Adipocyte (in vitro differentiated cells): ENCODE measurements at places on chromosomes 13 and 19.
A peak's percentile ranks its signal among the peaks of the same experiment; 100 is the strongest.

DNA sequence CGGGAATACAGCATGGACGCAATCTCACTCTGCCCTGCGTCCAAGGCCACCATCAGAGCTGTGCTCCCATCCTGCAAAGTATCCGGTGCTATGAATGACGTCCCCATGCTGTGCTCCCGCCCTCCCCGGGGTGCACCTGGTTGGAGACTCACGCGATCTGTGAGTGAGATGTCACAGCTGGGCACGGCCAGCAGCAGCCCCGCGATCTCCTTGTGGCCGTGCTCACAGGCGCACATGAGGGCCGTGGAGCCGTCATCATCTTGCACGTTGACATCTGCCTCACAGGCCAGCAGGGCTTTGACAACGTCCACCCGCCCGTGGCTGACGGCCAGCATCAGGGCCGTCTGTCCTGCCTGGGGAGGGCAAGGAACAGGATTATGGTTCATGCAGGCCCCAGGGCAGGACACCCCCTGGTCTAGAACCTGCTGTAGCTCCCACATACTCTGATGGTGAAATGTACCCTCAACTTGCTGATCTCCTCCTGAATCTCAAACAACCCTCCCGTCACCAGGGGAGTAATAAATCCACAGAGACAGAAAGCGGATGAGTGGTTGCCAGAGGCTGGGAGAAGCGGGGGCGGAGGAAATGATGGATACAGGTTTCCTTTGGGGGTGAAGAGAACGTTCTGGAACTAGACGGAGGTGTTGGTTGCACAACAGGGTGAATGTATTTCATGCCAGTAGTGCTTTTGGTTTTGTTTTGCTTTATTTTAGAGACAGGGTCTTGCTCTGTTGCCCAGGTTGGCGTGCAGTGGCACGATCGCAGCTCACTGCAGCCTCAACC is 14.5 kb upstream of the SPC24 start:
- DNase-seq = no peak

GRCh38 chr19:6533746-6534418 is 3.1 kb downstream of the TNFSF9 start:
- no peak for DNase-seq

GRCh38 chr19:56270676-56271075 is 1.9 kb upstream of the EDDM13 start:
- no peak for DNase-seq

DNA sequence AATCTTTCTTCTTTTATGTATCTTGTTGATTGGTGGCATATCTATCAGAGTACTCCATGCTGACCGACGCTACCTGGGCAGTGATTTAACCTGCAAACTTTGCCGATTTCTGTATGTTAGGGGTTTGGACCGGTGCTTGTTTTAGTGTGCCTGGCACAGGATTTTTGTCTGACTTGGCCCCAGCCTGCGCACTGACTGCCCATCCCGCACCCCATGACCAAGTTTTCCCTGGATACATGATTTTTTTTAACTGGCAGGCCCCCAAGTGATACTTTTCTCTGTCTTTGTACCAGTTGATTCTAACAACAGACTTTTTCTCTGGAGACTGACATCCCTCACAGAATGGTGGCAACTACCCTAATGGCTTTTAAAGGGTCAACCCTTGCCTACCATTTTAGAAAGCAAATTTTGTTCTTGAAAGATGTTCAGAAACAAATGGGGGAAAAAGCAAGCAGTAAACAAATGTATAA is 69.0 kb upstream of the C1QTNF9B start:
- no peak for DNase-seq

DNA sequence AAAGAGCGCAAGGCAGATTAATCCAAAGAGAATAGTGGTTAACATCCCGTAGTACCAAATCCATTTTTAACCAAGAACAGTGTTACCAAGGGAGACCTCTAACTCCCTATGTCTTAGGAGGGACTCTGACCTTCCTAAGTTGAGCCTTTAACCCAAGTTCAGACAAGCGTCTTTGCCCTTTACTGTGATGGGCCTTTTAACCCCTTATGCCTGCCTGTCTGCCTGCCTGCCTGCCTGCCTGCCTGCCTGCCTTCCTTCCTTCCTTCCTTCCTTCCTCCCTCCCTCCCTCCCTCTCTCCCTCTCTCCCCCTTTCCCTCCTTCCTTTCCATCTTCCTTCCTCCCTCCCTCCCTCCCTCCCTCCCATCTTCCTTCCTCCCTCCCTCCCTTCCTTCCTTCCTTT is 32.6 kb downstream of the CEACAM1 start:
- no peak for DNase-seq

- no peak for DNase-seq
Measured at GRCh38 chr19:50602496-50602895, 34.3 kb upstream of the LRRC4B start.

DNA sequence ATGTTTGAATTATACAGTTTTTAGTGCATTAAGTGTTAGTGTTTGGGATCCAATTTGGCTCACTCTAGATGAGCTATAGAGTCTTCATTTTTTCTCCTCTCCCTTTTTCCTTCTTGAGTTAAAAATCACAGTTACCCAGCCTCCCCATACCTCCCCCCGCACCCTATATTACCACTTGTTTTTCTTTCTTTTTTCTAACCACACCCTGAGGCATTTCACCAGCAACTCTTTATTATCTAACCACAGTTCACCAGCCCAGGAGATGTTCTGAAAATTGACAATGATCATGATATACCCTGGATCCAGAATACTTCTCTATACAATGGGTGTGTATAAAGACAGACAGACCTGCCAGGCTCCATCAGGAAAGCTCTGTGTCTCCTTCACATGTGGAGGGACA is 86.5 kb upstream of the UBL3 start:
- DNase-seq = no peak

- peak; percentile 17 for DNase-seq
Measured at GRCh38 chr19:48681127-48681470, 8.3 kb upstream of the NTN5 start.

- no peak for DNase-seq
Measured at GRCh38 chr13:20132052-20132634, 28.7 kb downstream of the GJA3 start.

GRCh38 chr19:14147797-14148605 is 11.6 kb upstream of the ASF1B start:
- peak; percentile 79 for DNase-seq
